ENCODE measurements at places on chromosomes 7 and 10.

- DNase-seq, result no peak
Observed at GRCh38 chr10:32150532-32151101, 94.4 kb upstream of the KIF5B start.

- no peak for DNase-seq
Observed at GRCh38 chr10:69317175-69317604, 38.9 kb downstream of the HK1 start.

GRCh38 chr7:90025771-90026170 is 128.5 kb upstream of the STEAP1 start:
- DNase-seq, result no peak

GRCh38 chr10:14758994-14759664 is 15.6 kb downstream of the FAM107B start:
- DNase-seq, result no peak

DNA sequence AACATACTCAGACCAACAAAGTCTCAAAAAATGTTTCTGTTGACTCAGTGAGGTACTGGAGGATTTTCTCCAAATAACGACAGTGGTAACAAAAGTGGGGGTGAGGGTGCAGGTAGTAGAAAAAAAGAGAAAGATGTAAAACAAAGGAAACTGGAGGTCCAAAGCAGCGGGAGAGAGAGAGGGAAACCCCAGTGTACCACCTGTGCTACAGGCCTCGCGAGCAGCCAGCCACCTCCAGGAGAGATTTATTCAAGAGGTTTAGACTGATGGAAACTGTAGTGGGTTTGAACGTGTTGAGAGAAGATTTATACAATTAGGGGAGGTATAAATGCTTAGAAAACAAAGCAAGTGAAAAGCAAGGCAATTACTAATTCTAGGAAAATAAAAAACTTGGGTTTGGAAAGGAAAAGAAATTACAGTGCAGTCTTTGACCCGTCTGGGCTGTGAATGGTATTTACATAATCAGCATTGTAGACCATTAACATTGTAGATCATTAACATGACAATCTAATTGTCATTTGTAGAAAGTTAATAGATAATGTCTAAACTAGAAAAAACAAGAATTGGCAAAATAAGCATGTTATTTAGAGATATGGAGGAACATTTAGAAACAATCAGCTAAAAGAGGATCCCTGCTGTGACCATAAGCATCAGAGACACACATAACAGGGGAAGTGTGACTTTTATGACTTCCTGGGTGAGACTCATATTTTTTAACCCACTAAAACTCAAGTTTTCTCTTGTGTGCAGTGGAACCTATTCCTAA is 180.0 kb downstream of the RELN start:
- DNase-seq, result no peak

- no peak for DNase-seq
Observed at GRCh38 chr10:133093291-133093690, 5.6 kb downstream of the ADGRA1 start.

- no peak for DNase-seq
Observed at GRCh38 chr7:35820858-35821257, 20.0 kb downstream of the SEPTIN7 start.

DNA sequence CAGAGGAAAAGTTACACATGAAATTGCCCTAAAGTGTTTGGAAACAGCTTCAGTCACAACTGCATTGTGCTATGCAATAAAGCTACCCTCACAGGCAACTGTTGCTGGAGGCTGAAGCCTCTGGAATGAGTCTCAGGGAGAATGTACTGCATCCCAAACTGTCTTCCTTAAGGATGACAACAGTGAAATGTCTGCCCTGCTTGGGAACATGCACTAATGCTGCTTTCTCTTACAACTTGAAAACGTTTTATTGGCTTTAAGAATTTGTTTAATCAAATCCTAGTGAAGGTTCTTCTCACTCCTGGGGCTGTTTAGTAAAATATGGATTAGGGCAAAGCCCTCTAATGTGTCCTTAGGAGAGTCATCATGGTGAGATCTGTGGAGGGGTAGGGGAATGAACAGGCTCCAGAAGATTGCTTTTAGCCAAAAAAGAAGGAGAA is 215.4 kb downstream of the TWIST1 start:
- no peak for DNase-seq

- DNase-seq, result no peak
Observed at GRCh38 chr7:107920048-107920772, 29.2 kb downstream of the DLD start.

DNA sequence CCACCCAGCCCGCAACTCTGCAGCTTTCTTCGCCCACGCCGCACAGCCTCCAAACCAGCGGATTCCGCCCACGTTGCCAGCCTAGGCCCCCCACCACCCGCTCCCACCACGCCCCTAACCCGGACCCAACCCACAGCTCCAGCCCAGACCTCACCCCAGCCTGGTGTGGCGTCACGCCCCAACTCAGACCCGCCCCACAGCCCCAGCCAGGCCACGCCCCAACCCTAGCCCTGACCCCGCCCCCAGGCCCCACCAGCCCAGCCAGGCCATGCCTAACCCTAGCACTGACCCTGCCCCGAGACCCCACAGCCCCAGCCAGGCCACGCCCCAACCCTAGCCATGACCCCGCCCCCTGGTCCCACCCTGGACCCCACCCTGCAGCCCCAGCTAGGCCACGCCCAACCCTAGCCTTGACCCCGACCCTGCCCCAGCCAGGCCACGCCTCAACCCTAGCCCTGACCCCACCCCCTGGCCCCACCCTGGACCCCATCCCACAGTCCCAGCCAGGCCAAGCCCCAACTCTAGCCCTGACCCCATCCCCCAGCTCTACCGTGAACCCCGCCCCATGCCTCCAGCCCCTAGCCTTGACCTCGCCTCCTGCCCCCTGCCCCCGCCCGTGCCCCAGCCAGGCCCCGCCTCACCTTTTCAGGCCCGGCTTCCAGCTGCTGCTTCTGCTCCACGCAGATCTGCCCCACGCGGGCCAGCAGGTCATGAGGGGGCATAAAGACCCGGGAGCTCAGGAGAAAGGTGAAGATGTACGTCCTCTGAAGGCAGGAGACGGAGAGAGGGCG is 64.0 kb downstream of the RASGEF1A start:
- no peak for DNase-seq

DNA sequence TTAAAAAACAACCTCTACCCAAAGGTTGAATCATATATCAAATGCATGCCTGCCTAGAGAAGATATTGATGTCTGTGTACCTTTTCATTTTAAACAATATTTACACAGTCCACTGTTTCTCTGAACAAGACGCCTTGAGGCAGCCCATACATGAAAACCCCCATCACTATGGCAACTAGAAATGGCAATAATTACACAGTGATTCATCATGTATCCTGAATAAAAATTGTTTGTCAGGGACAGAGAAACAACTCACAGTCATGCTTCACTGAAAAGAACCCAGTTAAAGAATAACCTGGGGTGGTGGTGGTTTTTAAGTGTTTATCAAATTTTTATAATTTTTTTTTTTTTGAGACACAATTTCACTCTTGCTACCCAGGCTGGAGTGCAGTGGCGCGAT is 19.7 kb downstream of the DNAJC12 start:
- DNase-seq, result no peak

- no peak for DNase-seq
Observed at GRCh38 chr10:484925-485661, 204.4 kb downstream of the DIP2C start.

GRCh38 chr10:17122726-17123661 is 6.6 kb downstream of the CUBN start:
- no peak for DNase-seq

GRCh38 chr7:88226886-88227516 is 7.2 kb upstream of the SRI start:
- peak; percentile 25 for DNase-seq

- DNase-seq, result no peak
Observed at GRCh38 chr7:92968502-92968901, 132.1 kb upstream of the CDK6 start.

DNA sequence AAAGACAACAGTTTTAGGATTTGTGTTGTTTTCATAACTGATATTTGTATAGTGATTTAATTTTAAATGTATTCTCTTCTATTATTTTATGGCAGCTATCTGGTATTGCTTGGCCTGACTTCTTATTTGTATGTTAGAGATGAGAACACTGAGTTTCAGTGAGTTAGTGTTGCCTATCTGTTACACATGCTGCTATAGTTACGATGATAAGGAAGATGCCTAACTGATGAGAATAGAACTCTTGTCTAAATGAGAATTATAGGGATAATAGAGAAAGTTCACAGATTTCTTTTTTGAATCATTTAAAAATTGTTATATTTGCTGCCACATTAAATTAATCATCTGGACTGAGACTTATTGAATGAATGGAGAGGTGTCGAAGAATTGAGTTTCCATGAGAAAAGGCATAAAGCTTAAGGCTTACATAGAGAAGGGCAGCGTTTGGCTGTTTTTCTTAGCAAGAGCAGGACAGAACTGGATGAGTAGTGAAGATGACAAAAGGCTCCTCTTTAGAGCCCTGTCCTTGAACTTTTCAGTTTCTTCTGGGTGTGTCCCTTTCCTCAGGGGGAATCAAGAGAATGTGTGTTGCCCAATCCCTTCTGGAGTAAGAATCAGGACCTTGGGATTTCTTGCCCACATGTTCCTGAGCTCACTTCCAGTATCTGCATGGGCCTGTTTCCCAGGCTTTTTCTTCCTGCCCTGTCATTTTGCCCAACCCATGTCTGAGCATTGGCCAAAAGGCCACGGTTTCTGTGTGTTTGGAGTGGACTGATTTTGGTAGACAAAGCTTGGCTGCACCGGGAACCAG is 195.6 kb upstream of the CSTF2T start:
- DNase-seq, result no peak

Measured in left kidney (tissue), 8 donors.